ENCODE measurements at places on chromosomes 4 and X. TPM values are rescaled to one million over a fixed set of nuclear protein-coding genes. Genes with fewer than 3 reads are reported as not detected.

CXCL3 gene
- 11.1 TPM for total RNA-seq

DNA sequence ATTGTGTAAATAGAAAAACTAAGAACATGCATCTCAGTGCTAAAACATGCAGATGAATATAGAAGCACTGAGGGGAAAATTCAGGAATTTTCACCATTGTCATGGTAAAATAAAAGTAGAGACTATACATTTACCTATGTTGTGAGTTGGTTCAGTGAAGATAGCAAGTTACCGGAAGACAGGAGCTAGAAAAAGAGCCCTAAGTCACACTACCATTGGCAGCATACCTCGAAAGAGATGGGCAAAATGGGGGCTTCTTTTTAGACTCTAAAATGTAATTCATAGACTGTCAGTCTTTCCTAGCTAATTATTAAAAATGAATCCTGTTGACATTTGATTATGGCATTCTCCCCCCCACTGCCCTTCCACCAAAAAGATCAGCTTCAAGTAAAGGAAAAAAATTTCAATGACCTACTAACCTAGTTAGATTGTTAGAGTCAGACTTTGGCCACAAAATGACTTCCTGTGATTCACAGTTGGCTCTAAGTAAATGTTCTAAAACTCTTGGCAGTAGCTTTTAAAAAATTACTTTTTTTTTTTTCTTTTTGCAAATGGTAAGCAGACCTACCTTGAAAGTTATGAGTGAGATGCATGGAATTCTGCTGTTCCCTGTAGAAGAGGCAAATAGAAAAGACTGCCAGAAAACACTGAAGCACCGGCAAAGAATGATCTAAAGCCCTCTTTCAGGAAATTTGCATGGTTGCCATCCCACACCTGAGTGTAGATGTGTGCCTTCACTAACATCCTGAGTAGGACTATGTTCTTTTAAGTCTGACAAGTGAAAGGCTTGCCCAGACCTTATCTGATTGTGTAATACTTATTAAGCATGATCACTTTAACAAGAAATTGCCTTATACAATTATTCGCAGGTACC lies 26.4 kb upstream of the ARSJ start:
- DNase-seq: no peak

ADRA2C gene
- 15.0 TPM for total RNA-seq

PABPC5 gene
- not detected for total RNA-seq

FRG2 gene
- total RNA-seq: not detected

CCDC120 gene
- total RNA-seq: 0.52 TPM

DNA sequence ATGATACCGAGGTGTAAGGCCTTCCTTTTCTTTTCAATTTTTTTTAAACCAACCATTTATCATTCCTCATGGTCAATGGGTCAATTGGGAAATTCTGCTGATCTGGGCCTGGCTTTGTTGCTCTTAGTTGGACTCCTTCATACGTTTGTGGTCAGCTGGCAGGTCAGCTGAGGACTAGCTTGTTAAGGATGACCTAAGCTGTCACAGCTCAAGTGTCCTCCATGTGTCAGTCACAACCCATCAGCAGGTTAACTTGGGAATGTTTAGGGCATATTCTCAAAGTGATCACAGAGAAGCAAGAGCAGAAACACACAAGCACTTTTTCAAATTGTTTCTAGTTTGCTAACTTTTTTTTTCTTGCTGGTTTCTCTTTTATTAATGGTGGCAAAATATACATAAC lies 117.4 kb upstream of the MAB21L2 start:
- DNase-seq: no peak

DNA sequence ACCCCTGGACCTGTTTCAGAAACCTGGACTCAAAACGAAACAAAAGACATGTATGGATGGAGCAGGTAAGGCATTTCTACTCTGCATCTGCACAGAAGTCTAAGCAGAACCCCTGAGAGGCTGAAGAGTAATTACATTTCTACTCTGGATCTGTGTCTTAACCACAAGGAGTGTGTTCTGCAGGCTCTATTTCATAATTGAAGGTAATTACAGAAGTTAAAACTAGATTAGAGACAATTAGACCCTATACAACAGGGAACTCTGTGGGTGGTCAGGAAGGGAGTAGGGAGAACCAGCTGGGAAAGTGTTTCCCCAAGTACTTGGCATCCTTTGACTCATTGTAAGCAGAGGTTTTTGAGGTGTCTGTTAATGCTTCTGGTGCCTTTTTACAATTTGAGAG lies 69.8 kb downstream of the IGSF1 start:
- no peak for DNase-seq

- no peak for DNase-seq
These were observed 1.3 kb upstream of the OTUD5 start for GRCh38 chrX:48958635-48959094.

DNA sequence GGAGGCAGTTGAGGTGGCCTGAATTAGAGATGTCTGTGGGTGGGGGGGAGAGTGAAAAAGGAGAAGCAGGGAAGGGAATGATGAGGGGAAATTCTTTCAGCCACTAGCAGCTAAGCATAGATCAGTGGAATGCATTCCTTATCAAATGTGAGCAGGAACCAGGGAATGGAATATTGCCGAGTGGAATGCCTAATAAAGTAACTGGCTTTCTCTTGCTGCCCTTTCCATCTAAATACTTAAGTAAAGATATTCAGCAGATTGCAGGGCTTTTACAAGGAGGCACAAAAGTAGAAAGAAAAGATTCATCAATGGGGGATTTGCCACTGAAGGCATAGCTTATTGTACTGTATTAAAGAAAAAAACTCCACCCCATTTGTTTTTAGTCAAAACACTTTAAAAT lies 263.0 kb upstream of the RPS6KA3 start:
- DNase-seq: no peak

All from NCI-H460 (cell line).